ENCODE measurements at places on chromosomes 12 and 14. TPM values are rescaled to one million over a fixed set of nuclear protein-coding genes. Genes with fewer than 3 reads are reported as not detected.

DNA sequence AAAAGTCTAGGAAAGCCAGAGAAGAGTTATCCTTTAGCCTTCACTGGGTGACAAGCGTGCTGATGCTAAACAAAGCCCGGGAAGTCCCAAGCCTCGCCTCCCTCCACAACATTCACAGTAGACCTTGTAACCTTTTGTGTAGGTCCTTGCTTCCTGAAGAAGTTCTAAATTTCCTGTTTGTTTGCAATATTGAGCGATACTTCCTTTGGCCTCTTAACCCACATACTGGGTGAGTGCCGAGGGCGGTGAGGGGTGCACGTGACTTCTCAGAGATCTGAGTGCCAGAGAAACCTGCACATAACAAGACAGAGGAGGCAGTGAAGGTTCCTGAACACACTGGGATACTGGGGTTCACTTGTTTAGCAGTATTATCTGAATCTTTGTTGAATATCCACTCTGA lies 134.3 kb downstream of the PLXNC1 start:
- no peaks in the 10 kb centered on the region for H3K27me3 ChIP-seq
- no peaks in the 10 kb centered on the region for H3K4me1 ChIP-seq
- H3K27ac ChIP-seq, result no peak overlapping the region
- no peak overlapping the region for H3K4me3 ChIP-seq
- no peaks in the 10 kb centered on the region for H3K36me3 ChIP-seq

- H3K4me3 ChIP-seq, result no peak overlapping the region
- no peak for DNase-seq
- no peak overlapping the region for H3K27ac ChIP-seq
- H3K27me3 ChIP-seq, result no peaks in the 10 kb centered on the region
- no peaks in the 10 kb centered on the region for H3K4me1 ChIP-seq
Measured at GRCh38 chr12:99609455-99610181, 37.9 kb upstream of the GARIN6 start.

GRCh38 chr12:115687094-115687493 lies 590.4 kb downstream of the MED13L start:
- H3K36me3 ChIP-seq, result no peaks in the 10 kb centered on the region
- H3K27ac ChIP-seq, result no peak overlapping the region
- DNase-seq, result no peak
- H3K4me3 ChIP-seq, result no peak overlapping the region
- H3K27me3 ChIP-seq, result no peaks in the 10 kb centered on the region

GRCh38 chr14:90204516-90204915 lies 51.8 kb upstream of the PSMC1 start:
- no peak overlapping the region for H3K27ac ChIP-seq
- no peaks in the 10 kb centered on the region for H3K36me3 ChIP-seq
- DNase-seq, result no peak
- H3K4me1 ChIP-seq, result no peaks in the 10 kb centered on the region
- no peak overlapping the region for H3K4me3 ChIP-seq

Gene TMX1
- 15.5 TPM for total RNA-seq

Gene GPD1
- 7.0 TPM for total RNA-seq

Gene NACA
- total RNA-seq, result 734 TPM

Gene TMCC3
- 3.6 TPM for total RNA-seq

Gene RD3L
- total RNA-seq, result not detected

Gene TMTC1
- 15.6 TPM for total RNA-seq

Gene C1QL4
- total RNA-seq, result not detected

Gene WNT5B
- total RNA-seq, result not detected

All from body of pancreas (tissue), 4 donors.